ENCODE measurements at places on chromosomes 7 and 10. TPM values are rescaled to one million over a fixed set of nuclear protein-coding genes. Genes with fewer than 3 reads are reported as not detected.
A peak's percentile ranks its signal among the peaks of the same experiment; 100 is the strongest.

The ADCY1 gene
- total RNA-seq = 1.2 TPM

The XRCC2 gene
- total RNA-seq = 1.6 TPM

The CALHM1 gene
- total RNA-seq = not detected

The TIMM23B gene
- total RNA-seq = 17.6 TPM

The GDF2 gene
- not detected for total RNA-seq

The PON1 gene
- total RNA-seq = 1.00 TPM

The MINDY4 gene
- 3.8 TPM for total RNA-seq

GRCh38 chr7:26592011-26592410 lies 272.4 kb downstream of the SKAP2 start:
- DNase-seq = no peak

DNA sequence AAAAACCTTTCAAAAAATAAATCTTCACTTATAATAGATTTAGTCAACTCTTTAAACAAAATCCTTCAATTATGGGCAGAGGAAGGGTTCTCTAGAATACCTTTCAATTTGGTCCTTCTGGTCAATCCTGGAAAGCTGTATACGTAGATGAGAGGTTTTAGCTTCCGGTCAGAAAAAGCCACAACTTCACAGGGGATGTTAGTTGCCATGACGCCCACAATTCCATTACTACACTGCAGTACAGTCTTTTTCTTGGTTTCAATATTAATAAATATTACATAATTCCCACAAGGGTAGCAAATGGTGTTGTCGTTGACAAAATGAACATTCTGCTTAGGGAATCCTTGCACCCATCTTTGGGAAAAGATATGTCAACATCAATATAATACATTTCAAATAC lies 1.7 kb downstream of the CFAP43 start:
- DNase-seq = no peak

- DNase-seq = no peak
Observed at GRCh38 chr10:11007476-11008020, 10.1 kb upstream of the CELF2 start.

DNA sequence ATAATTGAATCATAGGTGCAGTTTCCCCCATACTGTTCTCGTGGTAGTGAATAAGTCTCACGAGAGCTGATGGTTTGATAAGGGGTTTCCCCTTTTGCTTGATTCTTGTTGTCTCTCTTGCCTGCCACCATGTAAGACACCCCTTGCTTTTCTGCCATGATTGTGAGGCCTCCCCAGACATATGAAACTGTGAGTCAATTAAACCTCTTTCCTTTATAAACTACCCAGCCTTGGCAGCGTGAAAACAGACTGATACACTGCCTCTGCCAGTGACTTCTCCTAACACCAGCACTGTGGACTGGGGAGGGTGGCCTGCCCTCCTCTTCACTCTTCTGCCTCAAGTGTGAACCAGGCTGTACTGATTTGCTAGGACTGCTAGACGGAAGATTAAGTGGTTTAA lies 108.6 kb downstream of the RAB11FIP2 start:
- DNase-seq = no peak

DNA sequence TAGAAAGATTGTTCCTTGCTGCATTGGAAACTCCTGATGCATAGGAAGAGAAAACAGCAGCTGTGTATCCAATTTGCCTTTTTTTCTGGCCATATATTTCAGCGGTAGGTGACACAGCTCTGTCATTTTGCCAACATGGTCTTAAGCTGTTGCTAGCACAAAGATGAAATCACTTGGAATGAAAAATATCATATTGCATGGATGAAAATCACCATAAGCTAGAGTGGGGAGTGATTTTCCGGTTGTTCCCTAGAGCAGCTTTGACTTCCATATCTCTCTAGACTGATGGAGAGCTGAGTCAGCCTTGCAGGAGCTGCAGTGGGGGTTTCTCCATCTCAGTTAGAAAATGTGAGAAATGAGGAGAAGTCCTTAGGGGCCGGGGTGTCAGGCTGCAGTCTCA lies 38.3 kb upstream of the BTBD16 start:
- peak; percentile 27 for DNase-seq

DNA sequence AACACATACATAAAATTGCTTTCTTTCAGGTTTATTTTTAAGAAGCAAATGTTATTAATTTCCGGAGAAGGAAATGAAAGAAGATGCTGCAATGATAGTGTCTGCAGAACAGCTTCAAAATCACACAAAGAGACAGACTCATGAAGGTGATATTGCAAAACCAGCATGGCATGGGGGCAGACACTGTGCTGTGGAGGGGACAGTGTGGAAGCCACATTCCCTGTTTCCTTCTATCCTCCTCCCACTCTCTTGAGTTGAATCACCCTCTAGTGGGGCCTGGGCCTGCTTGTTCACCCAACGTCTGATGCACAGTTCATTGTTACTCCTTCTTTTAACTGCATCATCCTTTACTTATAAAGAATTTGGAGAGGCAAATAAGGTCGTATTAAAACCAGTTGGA lies 104.0 kb upstream of the INSIG1 start:
- no peak for DNase-seq

DNA sequence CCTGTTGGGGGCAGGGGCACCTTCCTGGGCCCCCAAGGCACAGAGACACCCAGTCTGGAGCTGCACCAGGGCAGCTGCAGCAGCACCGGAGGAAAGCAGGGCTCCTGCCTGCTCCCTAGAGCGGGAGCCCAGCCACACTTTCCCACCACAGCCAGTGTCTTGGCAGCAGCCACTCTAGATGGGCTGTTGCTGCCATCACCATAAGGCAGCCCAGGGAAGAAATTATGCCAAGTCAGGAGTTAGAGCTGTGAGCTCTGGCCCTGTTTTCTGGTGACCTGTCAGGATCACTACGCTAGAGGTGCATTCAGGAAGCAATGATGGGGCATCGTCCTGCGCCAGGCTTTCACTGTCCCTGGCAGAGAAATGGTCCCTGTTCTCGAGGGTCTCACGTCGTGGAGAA lies 38.0 kb upstream of the ZNRF2 start:
- DNase-seq = no peak
